SJSA1 (cell line): ENCODE measurements at places on chromosomes 7 and 10. TPM values are rescaled to one million over a fixed set of nuclear protein-coding genes. Genes with fewer than 3 reads are reported as not detected.

PWWP2B gene
- 4.2 and 5.8 TPM in 2 replicates for total RNA-seq

FOXP2 gene
- total RNA-seq: not detected in 2 replicates

FGL2 gene
- 0.11 TPM in 1 of 2 replicates, not detected in the other for total RNA-seq

MUC12 gene
- not detected in 2 replicates for total RNA-seq

ZCWPW1 gene
- total RNA-seq: 1.1 and 1.2 TPM in 2 replicates

KEL gene
- total RNA-seq: 1.1 and 5.1 TPM in 2 replicates

- DNase-seq: no peak
These were observed 511.2 kb downstream of the TCERG1L start for GRCh38 chr10:130800281-130800680.

GRCh38 chr10:70417568-70417967, 13.6 kb downstream of the EIF4EBP2 start:
- DNase-seq: no peak

DNA sequence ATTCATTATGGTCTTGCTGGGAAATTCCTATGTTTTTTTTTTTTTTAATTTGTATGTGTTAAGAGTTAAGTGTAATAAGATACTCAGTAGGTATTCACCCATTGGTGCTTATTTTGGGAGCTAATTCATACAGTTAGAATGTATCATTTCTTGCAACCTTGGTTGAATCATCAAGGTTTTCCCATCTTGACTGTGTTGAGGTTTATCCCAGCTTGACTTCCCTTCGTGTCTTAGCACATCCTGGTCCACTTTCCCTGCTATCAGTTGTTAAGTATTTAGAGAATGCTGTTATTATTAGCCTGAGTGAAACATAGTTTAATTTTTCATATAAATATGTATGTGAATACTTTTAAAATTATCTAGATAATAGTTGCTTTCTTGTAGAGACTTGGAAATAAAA, 20.8 kb downstream of the RALA start:
- no peak for DNase-seq

DNA sequence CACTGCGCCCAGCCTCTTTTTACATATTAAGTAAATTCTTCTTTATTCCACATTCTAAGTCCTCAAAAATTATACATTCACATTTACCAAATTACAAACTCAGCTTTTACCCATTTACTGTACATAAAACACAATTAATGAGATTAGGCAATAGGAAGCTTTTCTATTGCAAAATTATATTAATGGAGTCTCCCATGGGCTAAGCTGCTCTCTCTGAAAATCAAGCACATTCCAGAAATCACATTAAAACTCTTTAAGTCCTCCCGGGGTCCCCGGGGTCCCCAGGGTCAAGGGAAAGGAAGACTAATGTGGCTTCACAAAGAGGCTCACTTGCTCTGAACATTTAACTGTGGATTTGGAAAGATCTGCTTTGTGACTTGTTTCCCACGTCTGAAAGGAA, 127.4 kb upstream of the KMT2E start:
- DNase-seq: no peak

DNA sequence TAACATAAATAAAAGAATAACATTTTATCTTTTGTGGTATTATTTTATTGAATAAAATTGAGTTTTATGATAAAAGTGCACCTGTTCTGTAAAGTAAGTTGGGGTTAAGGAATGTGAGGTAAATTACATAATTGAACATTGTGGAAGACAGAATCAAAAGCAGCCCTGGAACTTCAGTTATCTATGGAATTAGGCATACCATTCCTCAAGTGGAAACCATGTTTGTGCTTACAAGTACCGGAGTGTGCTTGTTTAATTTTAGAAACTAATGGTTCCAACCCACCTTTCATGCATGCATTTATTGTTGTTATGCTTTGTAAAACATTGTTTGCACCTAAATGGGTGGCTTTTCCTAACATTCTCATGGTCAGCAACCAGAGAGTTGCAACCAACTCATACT, 28.0 kb downstream of the RBM17 start:
- DNase-seq: no peak

- DNase-seq: peak; percentile 66
These were observed 150.1 kb downstream of the PLPP4 start for GRCh38 chr10:120607016-120607709.

DNA sequence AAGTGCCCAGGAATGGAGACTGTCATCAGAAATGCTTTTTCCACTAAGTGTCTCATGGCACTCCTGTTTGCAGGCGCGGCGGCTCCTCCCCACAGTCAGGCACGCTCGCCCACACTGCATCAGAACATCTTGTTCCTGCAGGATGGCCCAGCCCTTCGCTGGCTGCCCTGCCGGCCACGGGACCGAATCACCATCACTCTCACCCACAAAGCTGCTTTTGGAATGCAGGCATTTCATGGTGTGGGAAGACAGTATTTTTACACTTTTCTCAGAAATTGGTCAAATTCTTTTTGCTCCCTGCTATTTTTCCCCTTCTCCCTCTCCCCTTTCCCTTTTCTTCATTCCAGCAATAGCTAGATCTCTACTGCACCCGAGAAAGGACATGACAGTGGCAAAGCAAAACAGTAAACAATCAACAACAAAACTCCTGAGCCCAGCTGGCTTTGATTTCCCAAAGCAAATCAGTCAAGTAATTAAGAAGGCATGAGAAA, 176.1 kb upstream of the TNS3 start:
- peak; percentile 68 for DNase-seq

DNA sequence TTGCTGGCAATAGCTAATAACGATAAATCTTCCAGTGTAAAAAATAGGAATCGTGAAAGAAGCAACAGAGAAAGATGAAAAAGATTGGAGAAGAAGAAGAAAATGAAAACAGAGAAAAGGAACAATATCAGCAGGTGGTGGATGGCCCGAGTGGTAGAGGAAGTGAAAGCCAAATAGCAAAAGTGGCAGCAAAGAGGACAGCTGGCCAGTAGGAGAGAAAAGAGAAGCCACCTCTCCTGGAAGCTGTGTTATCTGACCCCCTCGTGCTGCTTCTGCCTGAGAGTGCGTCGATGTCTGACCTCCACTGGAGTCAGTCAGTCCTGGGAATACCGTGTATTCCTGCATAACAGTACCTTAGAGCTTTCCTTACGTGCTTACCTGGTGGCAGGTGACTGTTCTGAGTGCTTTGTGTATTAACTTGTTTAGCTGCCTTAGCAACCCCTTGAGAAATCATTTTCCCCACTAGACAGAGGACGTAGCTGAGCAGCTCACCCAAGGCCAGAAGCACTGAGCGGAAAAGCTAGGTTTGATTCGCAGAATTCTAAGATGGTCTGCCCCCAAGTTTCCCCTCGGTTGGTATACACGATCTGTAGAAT, 88.3 kb downstream of the CHN2 start:
- no peak for DNase-seq

GRCh38 chr10:129968853-129969183, 4.7 kb upstream of the EBF3 start:
- DNase-seq: no peak

DNA sequence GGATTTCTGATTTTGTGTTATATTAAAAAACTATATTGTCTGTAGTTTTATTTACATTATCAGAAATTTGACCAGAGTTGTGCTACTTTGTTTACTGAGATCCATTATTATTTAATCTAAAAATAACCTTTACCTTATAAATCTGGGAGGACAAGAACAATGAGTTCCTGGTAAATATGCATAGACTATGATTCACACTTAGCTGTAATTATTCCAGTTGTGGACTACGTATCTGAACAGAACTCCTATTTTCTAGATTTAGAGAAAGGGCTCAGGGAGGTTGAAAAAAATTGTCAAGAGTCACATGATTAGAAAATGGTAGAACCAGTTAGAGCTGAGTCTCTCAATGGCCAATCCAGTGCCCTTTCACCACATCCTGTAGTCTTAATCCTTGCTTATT, 4.2 kb upstream of the GPR158 start:
- DNase-seq: no peak

GRCh38 chr7:120615703-120616102, 242.2 kb downstream of the TSPAN12 start:
- no peak for DNase-seq

DNA sequence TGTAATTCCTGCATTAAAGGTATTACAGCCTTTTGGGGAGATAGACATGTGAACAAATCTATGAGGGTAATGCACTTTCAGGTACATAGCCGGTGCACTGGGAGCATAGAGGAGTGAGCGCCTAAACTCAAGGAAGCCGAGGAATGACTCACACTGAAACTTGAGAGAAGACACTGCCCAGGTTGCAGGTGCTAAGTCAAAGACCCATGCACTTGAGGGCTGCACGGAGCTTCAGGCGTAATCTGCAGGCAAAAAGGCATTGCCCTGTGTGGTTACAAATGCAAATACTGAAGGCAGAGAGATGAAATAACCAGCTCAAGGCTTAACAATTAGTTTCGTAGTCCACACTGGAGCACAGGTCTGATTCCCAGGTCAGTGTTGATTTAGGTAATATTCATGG, 51.0 kb upstream of the OSBPL3 start:
- no peak for DNase-seq

- DNase-seq: peak; percentile 88
These were observed 339.2 kb upstream of the PODXL start for GRCh38 chr7:131895541-131896164.

GRCh38 chr7:128997181-128997580, 57.7 kb downstream of the TNPO3 start:
- DNase-seq: no peak

DNA sequence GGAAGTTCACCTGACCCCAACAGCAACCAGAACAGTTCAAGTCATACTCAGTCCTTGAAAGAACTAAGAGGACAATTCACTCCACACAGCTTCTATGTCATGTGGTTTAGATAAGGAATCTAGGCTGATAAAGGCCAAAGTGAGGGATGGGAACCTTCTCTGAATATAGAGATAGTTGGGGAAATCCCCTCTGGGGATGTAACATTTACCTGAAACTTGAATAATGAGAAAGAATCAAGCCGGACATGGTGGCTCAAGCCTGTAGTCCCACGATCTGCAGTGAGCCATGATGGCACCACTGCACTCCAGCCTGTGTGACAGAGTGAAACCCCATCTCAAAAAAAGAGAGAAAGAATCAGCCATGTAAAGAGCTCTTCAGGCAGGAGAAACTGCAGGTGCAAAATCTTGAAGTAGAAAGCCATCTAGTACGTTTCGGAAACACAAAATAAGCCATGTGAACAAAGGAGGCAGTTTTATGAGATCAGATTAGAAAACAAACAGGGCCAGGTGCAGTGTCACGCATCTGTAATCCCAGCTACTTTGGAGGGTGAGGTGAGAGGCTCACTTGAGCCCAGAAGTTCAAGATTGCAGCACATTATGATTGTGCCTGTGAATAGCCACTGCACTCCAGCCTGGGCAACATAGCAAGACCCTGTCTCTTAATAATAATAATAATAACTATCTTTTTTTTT, 4.5 kb upstream of the DNMBP start:
- no peak for DNase-seq

DNA sequence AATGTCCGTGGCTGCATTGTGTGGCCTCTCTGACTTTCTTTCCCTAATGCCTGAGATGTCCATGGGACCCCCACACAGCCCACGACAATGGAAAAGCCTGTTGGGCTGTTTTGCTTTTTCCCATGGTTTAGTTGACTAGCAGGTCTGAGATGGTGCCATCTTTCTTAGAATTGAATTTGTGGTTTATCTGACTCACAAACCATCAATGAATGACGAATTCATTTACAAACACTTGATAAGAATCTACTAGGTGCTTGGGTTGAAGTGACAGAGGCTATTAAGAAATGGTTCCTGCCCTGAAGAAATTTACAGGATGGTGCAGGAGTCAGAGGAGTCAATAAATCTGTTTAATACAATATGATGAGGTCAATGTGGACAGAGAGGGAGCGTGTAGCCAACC, 75.4 kb downstream of the OTUD1 start:
- no peak for DNase-seq

- no peak for DNase-seq
These were observed 36.7 kb upstream of the CRTAC1 start for GRCh38 chr10:98067165-98067564.
